Stimulated activated CD4-positive, alpha-beta T cell treated with anti-CD3 and anti-CD28 coated beads, Interleukin-4, amount 100 ng/mL, for 48 hours (primary cell): ENCODE measurements at places on chromosomes 4 and X.
A peak's percentile ranks its signal among the peaks of the same experiment; 100 is the strongest.

- no peak for DNase-seq
These were observed 507.7 kb upstream of the DIAPH2 start for GRCh38 chrX:96176921-96177320.

DNA sequence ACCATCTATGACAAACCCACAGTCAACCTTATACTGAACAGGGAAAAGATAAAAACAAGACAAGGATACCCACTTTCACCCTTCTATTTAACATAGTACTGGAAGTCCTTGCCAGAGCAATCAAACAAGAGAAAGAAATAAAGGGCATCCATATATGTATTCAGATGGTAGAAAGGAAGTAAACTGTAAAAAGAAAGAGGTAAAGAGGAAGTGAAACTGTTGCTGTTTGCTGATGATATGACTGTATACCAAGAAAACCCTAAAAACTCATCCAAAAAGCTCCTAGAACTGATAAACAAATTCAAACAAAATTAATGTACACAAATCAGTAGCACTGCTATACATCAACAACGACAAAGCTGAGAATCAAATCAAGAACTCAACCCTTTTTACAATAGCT is 538.7 kb upstream of the PABPC4L start:
- no peak for DNase-seq

- DNase-seq = no peak
These were observed 103.9 kb upstream of the MAOA start for GRCh38 chrX:43552156-43552555.

GRCh38 chrX:25873196-25873595 is 264.9 kb upstream of the MAGEB18 start:
- DNase-seq = no peak

DNA sequence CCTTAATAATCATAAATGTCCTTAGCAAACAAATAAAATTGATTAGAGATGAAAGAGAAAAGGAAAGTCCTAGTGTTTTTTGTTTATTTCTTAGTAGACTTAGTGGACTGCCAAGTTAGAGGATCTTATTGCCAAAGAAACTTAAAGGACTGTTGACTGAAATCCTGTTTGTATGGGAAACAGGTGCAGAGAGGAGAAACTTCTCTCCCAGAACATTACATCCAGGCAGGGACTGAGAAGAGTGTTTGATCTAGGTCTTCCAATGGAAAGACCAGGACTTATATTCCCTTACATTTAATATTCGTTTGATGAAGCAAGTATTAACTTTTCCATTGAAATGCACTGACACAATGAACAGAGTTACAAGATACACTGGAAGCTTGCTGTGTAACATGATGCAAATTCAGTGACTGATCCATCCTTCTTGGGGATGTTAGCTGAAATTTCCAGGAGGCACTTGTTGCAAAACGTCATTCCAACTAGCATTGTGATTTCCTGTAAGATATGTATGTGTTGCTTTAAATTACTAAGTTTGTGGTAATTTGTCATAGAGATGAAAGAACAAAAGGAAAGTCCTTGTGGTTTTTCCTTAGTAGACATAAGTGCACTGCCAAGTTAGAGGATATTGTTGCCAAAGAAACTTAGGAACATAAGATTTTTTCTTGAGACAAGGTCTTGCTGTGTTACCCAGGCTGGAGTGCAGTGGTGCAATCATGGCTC is 505.6 kb downstream of the STIM2 start:
- DNase-seq = no peak

GRCh38 chr4:101200561-101200960 is 146.8 kb downstream of the PPP3CA start:
- no peak for DNase-seq

GRCh38 chr4:5785806-5786680 is 75.0 kb downstream of the EVC start:
- DNase-seq = no peak

DNA sequence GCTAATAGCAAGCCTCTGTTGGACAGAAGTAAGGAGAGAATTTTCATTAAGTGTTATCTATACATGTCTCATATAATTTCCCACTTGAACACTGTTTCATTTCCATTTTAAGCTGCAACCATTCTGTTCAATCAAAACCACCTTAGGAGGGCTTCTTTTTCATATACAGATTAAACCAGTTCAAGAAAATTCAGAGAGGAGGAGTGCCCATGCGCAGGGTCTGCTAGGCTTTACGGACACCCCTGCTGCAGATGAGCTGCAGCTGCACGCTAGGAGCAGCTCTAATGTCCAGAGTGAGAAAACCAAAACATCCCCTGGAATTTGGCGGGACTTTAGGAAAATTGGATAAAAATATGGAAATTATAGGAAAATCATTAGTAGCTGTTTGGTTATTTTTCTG is 541.0 kb downstream of the SPRY1 start:
- no peak for DNase-seq

- DNase-seq = no peak
These were observed 420.8 kb downstream of the ARHGAP24 start for GRCh38 chr4:85895755-85896154.

GRCh38 chr4:185142564-185142911 is 528 bp upstream of the SLC25A4 start:
- DNase-seq = no peak

- DNase-seq = no peak
These were observed 28.3 kb downstream of the NBDY start for GRCh38 chrX:56757327-56757726.

- DNase-seq = no peak
These were observed 7.3 kb downstream of the CDKL2 start for GRCh38 chr4:75623026-75623425.

- DNase-seq = no peak
These were observed 777 bp upstream of the CASK start for GRCh38 chrX:41923978-41924683.

DNA sequence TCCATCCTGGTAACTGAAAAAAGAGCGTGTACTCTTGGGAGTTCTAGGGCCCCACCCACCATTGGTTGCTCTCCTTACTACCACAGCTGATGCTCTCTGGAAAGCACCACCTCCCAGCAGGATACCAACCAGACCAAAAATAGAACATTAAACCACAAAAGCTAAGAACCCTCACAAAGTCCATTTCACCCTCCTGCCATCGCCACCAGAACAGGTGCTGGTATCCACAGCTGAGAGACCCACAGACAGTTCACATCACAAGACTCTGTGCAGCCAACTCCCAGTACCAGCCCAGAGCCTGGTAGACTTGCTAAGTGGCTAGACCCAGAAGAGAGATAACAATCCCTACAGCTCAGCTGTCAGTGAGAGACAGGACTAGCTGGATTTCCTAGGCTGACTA is 240.6 kb downstream of the PABPC4L start:
- DNase-seq = no peak

GRCh38 chrX:70423936-70424675 is 992 bp downstream of the GDPD2 start:
- no peak for DNase-seq

GRCh38 chr4:76744241-76744921 is 153.6 kb downstream of the SOWAHB start:
- DNase-seq = no peak

DNA sequence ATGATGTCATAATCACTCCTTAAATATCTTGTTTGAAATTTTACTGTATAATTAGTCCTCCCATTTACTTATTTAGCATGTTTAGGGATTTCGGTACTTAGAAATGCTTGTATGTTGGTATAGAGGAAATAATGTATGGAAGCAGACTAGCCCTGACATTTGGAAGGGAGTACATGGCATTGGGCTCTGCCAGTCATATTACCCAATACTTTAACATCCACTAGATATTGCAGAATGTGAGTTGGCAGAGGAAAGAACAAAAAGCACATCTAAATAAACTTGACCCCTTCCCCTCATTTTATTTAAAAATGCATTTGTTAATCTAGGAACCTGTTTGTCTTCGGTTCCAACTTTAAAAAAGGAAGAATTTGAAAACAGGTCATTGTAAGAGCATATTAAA is 77.8 kb downstream of the RS1 start:
- DNase-seq = no peak

GRCh38 chr4:102620697-102621497 is 119.7 kb downstream of the NFKB1 start:
- DNase-seq = no peak

DNA sequence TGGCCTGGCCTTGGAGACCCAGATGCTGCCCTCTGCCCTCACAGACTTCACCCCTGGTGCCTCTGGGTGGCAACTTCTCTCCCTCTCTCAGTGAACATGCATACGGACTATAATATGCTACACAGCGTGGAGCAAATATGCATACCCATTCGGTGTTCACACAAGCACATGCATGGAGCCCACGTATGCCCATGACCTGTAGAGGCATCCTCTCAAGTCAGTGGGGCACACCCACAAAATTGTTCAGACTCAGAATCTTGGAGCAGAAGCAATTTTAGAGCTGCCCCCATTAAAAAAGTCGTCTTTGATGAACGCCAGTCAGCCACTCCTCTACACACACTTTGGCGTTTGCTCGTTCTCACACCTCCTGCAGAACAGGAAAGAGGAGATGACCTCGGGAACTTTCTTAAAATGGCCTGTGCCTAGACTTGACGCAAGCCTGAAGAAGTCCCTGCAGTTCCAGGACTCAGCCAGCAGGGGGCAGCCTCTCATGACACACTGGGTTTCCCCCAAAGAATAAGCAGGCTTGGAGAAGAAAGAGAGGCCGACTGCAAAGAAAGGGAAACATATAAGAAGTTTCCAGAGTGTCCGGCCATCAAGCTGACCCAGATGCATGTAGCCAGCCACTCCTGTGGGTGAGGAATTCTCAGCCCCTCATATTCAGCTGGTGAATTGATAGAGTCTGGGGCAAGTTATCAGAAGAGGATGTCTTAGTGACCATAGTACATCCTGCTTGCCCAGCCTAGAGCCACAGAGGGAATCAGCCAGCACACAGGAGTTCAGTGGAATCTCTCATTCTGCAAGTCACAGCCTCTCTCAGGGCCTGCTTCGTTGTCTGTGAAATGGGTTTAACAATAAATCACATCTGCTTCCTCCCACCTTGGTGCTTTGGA is 17.3 kb downstream of the APLN start:
- peak; percentile 65 for DNase-seq

DNA sequence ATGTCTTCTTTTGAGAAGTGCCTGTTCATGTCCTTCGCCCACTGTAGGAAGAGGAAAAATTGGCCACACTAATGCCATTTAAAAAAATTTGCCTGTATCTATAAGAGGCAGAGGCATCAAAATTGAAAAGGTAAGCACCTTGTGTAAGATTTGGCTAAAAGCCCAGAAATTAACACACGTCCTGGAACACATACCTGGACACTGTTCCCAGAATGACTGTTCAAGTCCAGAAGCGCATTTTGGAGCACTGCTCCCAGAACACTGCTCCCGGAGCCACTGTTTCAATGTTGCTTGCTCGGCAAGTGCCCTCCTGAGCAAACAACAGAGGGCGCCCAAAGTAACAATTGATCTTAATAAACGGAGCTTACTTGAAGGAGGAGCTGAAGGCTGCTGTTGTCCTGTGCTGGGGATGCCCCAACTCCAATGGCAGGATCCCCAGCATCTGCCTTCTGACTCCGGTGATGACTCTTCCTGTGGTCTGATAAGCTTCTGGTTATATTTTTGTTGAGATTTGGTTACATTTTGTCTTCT is 1958.6 kb downstream of the C4orf33 start:
- DNase-seq = no peak

DNA sequence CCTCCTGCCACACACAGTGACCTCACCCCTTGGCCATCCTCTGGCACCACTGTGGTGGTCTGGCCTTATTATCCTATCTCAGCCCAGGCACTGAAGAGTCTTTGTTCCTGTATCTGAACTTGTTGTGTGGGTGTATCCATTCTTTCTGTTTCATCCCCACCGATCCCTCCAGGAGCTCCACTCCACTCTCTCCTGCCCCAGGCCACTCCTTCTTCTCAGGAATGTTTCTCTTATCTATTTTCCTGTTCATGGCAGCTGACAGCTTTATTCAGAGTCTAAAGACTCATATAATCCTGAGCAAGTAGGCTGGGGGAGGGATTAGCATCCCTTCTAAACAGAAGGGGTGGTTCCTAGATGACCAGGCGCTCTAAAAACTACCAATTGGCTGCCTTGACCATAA is 150.0 kb downstream of the ANAPC10 start:
- no peak for DNase-seq

- DNase-seq = no peak
These were observed 17.6 kb downstream of the FGFBP1 start for GRCh38 chr4:15920723-15921591.
